Erythroblast (primary cell): ENCODE measurements at places on chromosomes 7 and 10.
A peak's percentile ranks its signal among the peaks of the same experiment; 100 is the strongest.

GRCh38 chr7:14908697-14909096 lies 6.1 kb upstream of the DGKB start:
- no peak for DNase-seq

- no peak for DNase-seq
Observed at GRCh38 chr7:154757756-154758155, 245.2 kb downstream of the PAXIP1 start.

DNA sequence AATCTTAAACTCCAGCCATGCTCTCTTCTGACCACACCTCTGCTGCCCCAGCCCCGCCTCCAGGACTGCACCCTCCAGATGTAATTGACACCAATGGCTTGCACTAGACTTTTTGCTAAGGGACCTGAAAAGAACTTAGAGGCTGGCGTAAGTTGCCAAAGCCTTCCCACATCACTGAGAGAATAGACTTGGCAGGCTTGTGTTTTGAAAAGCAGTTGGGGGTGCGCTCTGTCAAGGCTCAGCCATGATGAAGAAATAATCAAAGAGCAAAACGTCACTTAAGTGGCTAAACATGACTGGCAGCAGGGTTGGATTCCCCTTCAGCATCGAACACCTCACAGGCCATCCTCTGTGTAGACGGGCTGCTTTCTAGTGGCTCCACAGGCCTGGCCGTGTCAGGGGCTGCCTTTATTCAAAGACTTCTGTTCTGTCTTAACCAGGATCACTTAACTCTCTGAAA lies 195.2 kb upstream of the C7orf33 start:
- DNase-seq, result no peak

DNA sequence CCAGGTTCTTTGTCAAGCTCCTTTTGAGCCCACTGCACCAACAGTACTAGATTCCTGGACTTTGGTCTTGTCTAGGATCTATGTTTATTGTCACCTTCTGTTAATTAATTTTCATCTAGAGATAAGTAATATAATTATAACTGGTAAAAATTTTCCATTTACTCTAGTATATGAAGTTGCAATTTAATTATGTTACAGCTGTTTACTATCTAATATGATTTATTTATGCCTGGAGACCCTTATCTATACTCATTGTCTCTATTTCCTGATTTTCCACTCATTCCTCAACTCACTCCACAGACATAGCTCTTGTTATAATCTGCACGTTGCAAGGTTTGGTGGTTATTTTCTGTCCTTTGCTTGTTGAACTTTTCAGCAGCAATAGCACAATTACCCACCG lies 63.2 kb upstream of the PHF14 start:
- DNase-seq, result no peak

- DNase-seq, result peak; percentile 72
Observed at GRCh38 chr10:79374312-79375191, 27.3 kb downstream of the PPIF start.

- peak; percentile 73 for DNase-seq
Observed at GRCh38 chr7:95476904-95477594, 8.7 kb upstream of the ASB4 start.

DNA sequence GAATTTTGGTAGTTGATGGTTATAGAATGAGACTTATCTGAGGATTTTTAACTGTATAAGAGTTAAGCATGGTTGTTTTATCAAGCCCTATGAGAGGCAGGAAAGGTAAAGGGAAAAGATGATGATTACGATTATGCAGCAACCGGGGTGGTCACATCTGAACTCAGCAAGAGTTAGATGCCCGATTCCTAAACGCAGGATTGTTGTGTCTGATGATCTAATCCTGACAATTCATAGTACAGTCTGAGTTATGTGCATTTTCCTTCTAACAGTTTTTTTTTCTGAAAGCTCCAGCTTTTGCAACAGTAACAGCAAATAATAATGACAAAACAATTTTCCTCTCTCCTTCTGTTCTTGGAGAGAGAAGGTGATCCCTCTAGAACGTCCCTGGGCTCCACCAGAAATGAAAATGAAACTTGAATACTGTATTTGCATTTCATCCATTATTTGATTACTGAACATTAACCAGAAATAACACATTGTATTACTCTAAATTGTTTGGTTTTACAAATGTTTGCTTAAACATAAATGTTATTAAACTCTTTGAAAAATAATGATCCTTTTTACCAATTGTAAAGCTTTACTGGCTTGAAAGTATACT lies 176.5 kb upstream of the CCDC6 start:
- no peak for DNase-seq

GRCh38 chr7:146656988-146657387 lies 540.4 kb downstream of the CNTNAP2 start:
- DNase-seq, result peak; percentile 7

- DNase-seq, result peak; percentile 85
Observed at GRCh38 chr10:101986624-101986971, 69.4 kb downstream of the ARMH3 start.

DNA sequence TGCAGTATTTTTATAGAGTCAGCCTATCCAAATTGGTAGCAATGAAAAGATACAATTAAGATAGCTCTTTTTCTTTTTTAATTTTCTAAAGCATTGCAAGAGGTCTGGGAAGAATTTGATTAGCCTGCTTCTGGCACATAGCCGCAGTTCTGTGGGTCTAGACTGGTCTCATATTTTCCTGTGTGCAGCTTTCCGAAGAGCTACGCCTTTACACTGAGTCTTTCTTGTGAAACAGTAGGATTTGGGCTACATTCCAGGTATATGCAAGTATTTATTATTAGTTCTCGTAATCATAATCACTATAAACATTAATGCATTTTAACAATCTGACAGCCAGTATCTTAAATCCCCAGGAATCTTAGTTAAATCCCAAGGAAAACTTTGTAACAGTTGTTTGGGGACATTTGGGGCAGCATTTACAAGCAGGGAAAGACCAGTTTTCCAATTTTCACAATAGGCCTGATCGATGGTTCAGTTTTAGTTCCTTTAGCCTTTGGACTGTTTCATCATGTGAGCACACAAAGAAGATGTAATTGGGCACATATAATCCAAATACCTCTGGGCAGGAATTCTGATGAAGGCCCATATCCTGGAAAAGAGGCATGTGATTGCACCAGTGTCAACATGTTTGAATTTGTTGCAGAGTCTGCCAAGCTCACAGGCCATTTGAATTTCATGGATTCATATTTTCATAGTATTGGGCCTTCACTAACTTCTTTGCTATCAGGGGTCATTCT lies 287.3 kb downstream of the INHBA start:
- no peak for DNase-seq

DNA sequence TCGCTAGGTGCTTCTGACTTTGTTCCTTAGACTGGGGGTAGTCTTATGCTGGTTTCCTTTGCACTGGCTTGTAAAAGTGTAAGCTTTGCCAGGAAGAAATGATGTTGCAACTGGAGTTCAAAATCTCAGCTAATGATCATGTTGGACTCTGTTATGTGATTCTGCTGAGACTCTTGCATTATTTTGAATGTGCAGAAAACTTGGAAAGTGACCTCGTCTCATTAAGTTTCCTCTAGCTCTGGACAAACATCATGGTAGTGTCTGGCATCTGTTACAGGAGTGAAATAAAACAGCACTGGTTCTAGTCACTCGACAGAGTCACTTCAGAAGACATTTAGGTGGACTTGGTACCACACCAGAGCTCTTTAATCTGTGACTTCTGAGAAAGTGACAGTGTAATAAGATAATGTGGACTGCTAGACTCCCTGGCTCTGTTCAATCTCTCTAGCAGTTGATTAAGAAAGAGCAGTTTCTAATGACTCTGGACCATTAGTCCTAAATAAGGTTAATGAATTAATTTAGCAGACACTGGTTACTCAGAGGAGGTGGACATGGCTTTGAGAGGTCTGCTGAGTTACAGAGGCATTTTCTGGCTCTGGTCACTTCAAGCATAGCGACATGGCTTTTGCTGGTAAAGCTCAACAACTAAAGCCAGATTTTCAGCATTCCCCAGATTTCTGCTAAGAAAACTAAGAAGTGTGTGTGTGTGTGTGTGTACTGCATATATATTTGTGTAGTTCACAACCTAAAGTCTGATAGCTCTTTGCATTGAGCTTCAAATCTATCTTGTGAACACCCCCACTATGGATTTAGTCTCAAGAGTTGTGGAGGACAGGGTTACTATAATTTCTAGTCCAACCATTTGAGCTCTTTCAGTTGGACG lies 2.0 kb downstream of the NRP1 start:
- no peak for DNase-seq

DNA sequence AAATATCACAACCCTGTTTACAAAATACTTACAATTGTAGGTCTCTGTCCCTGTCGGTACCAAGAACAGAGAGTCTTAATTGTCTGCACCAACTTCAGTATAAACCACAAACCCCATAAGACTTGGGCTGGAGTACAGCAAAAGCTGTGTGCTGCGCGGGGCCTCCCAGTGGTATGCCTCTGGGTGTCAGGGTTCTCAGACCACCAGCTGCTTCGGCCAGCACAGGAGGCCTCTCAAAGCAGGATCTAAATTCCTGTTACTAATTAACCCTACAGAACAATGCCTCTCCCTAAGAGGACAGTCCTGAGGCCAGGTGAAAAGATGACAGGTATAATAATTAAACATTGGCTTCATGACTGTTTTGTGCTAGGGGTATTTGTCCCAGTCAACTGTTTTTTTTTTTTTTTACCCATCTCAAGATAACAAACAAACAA lies 957 bp upstream of the SVIL start:
- DNase-seq, result no peak

GRCh38 chr7:105316578-105317344 lies 72.0 kb downstream of the SRPK2 start:
- no peak for DNase-seq

GRCh38 chr7:123417580-123417979 lies 116.8 kb downstream of the IQUB start:
- no peak for DNase-seq

DNA sequence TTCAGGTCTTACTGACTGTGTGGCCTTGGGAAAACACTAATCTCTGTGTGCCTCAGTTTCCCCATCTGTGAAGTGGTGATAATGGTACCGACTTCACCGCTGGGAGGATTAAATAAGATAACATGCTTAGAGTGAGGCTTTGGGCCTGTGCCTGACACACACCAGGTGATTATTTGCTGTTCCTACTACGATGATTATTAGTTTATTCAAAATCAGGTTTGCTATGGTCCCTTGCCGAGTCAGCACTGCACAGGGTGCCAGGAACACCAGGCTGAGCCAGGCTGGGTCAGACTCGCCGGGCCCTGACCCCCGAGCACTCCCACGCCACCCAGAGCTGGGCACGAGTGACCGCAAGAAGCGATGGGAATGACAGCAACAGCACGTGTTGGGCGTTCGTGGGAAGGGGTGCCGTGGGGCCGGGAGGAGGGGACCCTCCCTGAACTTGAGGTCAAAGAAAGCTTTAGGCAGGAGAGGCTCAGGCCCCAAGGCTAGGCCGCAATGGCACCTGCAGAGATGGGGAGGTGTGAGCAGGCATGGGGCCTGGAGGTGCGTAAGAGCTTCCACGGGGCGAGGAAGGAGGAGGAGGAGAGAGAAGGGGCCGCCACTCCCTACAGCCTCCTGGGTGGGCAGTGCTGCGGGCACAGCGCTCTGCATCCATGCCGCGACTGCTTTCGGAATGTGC lies 325.4 kb downstream of the DNAJB6 start:
- DNase-seq, result no peak

DNA sequence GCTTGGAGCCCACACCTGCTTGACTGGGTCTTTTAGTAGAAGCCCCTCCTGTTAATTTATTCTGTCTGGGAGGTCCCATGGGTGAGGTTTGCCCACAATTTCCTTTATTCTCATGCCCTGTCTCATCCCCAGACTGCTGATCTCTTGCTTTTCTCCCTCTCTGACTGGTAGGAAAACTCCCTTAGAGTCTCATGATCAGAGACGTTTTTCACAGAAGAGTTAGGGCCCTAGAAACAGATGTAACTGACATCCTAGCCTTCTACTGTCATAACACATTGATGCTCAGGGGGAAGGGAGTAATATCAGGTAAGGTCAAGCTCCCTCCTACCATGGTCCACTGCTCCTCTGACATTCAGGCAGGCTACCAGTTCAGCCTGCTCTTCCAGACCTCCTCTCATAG lies 43.7 kb upstream of the WASL start:
- DNase-seq, result no peak

DNA sequence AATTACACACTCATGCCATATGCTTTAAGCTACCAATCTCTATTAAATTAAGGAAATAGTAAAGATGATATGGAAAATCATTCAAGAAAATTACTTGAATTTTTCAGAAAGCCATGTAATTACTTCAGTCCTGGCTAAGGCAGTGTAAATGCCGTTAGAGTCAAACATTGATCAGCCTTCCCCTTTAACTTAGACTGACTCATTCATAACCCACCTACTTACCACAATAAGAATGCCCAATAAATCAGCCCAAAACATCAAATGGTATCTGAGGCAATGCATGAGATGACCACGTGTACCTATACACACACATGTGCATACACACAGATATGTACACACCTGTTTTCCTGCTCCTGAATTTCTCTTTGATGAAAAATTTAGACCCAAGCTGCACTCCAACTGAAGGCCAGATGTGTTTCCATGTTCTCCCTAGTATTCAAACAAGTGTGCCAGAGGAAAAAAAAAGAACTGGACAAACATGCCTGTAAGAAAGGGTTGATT lies 30.2 kb upstream of the PDE1C start:
- DNase-seq, result no peak

DNA sequence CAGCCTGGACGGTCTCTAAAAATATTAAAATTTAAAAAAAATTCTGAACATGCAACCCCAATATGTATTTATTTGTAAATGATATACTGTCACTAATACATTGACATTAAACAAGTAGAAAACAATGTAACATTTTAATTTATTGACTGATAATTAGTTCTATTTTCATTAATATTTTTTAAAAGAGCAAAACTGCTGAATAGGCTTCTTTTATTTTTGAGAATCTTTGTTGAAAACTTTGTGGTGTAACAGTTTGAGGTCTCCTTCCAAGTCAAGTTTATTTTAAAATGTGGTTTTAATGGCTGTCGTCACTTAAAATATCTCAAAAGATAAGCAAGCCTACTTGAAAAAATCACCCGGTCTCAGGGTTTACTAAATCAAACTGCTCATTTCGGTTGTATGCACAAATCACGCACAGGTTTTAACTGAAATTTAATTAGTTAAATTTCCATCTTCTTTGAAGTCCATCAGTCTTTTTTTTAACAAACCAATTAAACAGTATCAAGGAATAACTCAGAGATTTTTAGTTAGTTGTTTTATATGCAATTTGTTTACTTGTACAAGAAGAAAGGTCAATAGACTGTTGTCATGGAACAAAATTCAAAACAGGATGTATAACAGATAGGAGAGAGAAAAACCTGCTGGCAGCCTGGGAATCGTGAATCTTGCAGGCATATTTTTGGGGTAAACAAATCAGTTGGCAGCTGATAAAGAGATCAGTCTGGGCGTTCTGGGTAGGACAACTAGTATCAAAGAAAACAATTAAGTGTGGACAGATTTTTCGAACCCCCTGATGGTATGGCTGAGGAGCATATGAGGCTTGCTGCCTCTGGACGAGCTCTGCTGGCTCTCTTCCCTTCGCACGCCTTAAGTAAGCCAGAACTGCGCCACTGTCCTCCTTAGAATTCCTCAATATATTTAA lies 9.7 kb upstream of the EDRF1 start:
- DNase-seq, result no peak
